ENCODE measurements at places on chromosomes 1 and 21. TPM values are rescaled to one million over a fixed set of nuclear protein-coding genes. Genes with fewer than 3 reads are reported as not detected.

RAP1GAP gene
- not detected for total RNA-seq

SFN gene
- total RNA-seq = not detected

PLEKHN1 gene
- total RNA-seq = 1.4 TPM

AMIGO1 gene
- 0.68 TPM for total RNA-seq

YIPF1 gene
- total RNA-seq = 27.8 TPM

Measured in glomerular endothelial cell (primary cell).